Activated T-cell treated with anti-CD3 and anti-CD28 coated beads, Interleukin-2, amount 50 U/mL, for 72 hours (primary cell): ENCODE measurements at places on chromosomes 4 and X.
A peak's percentile ranks its signal among the peaks of the same experiment; 100 is the strongest.

- no peak overlapping the region for H3K27ac ChIP-seq
- H3K4me1 ChIP-seq, result no peaks in the 10 kb centered on the region
- no peaks in the 10 kb centered on the region for H3K27me3 ChIP-seq
- DNase-seq, result no peak
- H3K4me3 ChIP-seq, result no peak overlapping the region
Observed at GRCh38 chrX:156003486-156004185, 6.1 kb downstream of the IL9R start.

DNA sequence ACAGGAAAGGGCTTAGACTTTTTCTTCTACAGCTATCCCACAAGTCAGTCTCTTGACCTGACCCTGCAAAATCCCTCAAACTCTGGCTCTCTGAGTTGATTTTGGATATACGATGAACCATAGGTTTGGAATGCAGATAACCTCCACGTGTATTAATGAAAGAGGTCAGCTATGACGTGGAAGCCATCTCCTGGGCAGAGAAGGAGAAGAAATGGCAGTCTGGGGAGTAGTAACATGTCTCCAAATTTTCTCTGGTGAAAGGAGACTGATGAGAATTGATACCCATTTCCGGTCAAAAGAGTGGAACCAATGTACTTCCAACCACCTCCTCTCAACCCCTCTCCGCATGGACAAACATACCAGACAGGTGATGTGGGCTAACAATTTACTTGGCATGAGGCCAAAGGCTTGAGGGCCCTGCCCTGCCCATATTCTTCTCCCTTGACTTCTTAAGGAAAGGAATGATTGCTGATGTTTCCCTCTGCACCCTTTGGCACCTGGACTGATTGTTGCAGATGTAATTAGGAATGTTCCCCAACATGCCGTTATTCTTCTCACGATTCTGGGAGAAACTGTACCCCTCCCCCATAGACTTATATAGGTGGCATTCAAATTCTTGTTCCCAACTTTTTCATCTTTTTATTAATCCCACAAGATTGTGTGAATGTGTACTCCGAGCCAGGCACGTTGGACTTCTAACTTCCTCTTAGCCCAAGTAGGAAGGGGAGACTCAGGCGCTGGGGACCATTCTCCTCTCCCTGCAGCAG lies 580 bp upstream of the PLS3 start:
- peak overlapping the region; percentile 72 for H3K4me3 ChIP-seq
- H3K36me3 ChIP-seq, result no peaks in the 10 kb centered on the region
- DNase-seq, result no peak

GRCh38 chr4:24471486-24472160 lies 112.7 kb downstream of the DHX15 start:
- peak; percentile 26 for DNase-seq
- peak overlapping the region; percentile 83 for H3K4me3 ChIP-seq
- H3K27ac ChIP-seq, result no peak overlapping the region

DNA sequence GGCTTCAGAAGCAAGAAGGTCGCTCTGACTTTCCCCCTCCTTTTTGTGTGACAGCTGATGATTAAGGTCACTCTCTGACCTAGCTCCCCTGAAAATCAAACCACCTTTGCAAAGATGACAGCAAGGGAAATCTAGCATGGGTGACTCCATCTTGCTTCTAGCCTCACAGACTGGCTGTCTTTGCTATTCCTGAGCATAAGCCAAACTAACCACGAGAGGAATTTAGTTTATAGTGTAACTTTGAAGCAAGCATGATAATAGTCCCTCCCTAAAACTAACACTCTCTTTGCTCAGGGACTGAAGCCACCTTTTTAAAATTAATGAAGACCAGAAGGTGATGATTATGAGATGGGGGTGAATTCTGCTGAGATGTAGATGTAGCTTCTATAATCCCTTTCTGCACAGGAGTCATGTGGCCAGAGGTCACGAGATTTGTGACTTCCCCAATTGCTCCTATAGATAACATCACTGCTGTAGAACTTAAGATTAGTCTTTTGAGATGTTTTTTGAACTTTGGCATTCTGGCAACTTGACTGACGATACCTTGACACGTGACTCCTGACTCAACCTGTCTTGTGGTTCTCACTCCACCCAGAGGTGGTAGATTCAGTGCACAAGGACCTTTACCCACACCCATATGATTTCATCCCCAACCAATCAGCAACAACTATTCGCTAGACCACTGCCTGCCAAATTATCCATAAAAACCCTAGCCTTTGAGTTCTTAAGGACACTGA lies 14.9 kb upstream of the PDE5A start:
- H3K27me3 ChIP-seq, result peaks cover 14% of the 10 kb centered on the region
- H3K36me3 ChIP-seq, result no peaks in the 10 kb centered on the region
- no peak for DNase-seq
- H3K4me3 ChIP-seq, result no peak overlapping the region
- H3K4me1 ChIP-seq, result no peaks in the 10 kb centered on the region

- no peak overlapping the region for H3K4me3 ChIP-seq
- no peaks in the 10 kb centered on the region for H3K27me3 ChIP-seq
- peaks cover 13% of the 10 kb centered on the region for H3K4me1 ChIP-seq
Observed at GRCh38 chrX:9318766-9319165, 146.1 kb upstream of the TBL1X start.
